ENCODE measurements at places on chromosomes 7 and 10. TPM values are rescaled to one million over a fixed set of nuclear protein-coding genes. Genes with fewer than 3 reads are reported as not detected.

GRCh38 chr7:28921822-28922221 is 36.3 kb downstream of the TRIL start:
- no peaks in the 10 kb centered on the region for H3K27me3 ChIP-seq
- H3K4me1 ChIP-seq, result peaks cover 4% of the 10 kb centered on the region
- no peaks in the 10 kb centered on the region for H3K36me3 ChIP-seq
- H3K27ac ChIP-seq, result no peak overlapping the region

DNA sequence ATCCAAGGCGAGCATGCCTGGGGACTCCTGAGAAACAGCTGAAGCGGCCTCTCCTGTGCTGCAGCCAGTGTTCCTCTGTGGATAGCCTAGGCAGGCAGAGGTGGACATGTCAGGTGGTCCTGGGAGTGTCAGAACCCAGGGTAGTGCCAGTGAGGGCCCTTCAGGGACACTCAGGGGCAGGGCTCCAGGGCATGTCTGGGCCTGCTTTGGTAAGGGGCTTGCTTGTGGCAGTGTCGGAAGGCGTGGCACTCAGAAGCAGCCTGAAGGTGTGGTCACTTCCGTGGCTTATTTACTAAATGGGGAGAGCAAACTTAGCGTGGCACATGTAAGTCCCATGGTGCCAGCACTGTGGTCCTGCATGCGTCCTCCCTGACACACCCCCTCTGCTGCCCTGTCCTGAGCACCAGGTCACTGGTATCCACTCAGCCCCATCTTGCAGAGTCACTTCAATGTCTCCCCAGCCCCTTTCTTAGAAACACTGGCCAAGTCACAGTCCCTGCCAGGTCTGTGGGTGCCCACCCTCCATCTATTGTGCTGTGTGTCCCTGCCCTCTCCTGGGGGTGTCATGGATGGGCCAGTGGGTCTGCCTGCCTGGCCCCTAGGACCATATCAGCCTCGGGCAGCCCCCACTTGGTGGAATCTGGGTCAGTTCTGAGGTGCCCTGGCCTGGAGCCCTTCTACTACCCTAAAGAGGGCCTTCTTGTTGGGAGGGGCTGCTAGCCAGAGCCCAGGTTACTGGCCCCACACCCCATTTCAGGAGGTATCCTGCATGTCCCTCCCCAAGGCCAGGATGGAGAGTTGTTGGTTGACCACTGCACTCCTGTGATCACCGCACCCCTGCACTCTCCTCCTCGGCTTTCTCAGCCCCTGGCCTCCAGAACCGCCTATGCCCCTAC is 6.4 kb downstream of the ZMIZ2 start:
- peaks cover 15% of the 10 kb centered on the region for H3K4me1 ChIP-seq

DNA sequence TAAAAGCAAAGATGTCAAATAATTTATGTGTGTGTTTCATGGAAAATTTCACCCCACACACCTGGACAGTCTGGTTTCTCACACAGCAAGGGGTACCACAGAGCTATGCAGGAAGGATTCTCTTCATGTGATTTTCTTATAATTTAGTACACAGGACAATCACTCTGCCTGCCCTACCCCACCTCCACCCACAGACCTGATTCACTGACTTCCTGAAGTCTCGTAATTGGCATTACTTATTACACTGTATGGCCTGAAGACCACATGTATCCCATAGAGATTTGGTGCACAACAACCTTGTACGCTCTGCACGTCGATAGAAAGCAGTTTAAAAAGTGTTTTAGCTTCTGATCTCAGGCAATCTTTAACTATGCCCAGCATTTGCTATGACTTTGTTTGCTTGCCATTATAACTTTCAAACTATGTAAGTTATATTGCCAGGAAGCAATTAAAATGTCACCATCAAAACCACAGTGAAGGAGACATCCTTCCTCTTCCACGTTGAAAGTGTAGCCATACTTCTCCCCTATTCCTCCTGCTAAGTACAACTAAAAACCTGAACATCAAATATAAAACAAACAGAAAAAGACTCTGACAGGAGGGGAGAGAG is 279.4 kb upstream of the IMMP2L start:
- no peak overlapping the region for H3K4me3 ChIP-seq
- no peaks in the 10 kb centered on the region for H3K27me3 ChIP-seq
- no peaks in the 10 kb centered on the region for H3K4me1 ChIP-seq
- no peaks in the 10 kb centered on the region for H3K36me3 ChIP-seq

CASP2 gene
- 43.4 TPM for total RNA-seq

Data from T-cell (primary cell).